ENCODE measurements at places on chromosomes 3 and 15.

DNA sequence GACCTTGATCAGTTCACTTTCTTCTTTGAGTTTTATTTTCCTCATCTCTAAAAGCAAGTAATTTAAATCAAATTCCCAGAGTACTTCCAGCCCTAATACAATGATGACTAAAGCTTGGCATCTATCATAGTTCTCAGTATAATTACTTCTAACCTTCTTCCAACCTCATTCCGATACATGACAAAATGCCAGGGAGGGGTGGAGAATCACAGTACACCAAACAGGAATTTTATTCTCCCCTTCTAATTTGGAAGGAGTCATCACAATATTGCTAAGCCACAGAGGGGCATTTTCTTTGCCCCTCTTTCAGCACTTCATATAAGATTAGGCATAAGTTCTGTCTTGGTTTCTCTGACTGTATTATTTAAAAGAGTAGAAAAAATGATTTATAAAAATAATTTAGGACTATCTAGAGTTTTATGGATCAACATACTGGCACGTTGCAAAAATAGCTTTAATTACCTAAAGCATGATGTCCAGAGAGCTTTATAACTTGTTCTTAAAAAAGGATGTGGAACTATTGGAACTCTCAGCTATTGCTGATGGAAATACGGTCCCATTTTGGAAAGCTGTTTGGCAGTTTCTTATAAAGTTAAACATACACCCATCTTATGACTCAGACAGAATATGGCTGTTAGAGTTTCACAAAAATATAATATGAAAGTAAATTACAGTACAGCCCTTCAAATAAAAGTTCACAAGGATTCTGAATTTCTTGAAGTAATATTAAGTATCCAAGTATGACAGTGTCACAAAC, 86.9 kb upstream of the UBE2E2 start:
- no peak for DNase-seq

GRCh38 chr3:77655396-77655795, 615.5 kb downstream of the ROBO2 start:
- DNase-seq: no peak

DNA sequence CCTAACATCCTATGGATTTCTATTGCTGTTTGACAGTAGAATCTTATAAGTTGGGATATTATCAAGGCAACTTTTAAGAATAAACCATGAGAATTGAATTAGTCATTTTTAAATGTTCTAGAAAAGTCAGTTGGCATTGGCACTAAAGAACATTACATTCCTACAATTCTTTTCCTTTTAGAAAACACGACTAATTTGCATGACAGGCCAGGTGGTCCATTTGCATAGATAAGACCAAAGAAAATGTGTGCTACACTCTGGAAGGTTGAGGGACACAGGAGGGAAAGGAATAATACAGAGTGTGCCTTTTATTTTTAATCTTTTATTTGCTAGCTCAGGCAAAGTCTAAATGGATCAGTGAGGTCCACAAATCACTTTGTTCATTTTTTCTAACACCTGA, 962.3 kb downstream of the EPHA3 start:
- no peak for DNase-seq

DNA sequence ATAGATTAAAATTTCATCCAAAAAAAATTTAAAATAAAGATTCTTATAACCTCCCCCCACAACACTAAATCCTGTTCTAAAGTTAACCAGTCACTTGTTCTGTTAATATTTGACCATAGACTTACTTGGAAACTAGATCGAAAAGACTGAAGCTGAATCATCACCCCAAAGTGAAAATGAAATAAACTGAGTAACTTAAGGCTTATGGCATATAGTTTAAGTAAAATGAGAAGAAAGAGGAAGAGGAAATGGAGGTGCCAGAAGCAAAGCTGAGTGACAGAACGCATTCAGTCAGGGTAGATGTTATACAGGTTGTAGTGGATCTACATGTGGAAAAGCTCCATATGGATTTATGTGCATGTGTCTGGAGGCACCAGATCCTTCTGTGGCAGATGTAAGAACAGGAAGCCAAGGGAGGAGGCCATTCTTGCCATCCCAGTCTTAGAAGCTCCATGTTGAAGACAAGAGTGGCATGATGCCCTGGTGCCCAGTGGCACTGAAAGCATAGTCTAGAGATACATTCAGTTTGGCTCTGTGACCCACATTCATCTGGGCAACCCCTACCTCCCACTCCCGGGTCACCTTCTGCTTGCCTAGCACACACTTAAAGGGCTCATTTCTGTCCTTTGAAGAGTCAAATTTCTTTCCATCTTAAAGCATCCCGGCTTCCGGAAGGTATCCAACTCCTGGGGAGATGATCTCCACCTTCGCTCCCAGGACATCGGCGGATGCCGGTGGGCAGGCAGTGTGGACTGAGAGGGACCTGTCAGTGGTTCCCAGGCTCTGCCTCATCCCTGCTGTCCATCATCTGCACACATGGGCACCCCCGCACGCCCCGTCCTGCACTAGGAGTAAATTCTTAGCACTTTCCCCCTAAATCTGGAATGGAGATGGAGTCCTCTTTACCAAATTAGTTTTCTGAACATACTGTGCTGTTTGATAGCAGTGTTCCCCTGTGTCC, 90.8 kb downstream of the NEO1 start:
- DNase-seq: no peak

GRCh38 chr15:31326875-31327668, 437 bp downstream of the KLF13 start:
- no peak for DNase-seq
